ENCODE measurements at places on chromosomes 6 and 20.

DNA sequence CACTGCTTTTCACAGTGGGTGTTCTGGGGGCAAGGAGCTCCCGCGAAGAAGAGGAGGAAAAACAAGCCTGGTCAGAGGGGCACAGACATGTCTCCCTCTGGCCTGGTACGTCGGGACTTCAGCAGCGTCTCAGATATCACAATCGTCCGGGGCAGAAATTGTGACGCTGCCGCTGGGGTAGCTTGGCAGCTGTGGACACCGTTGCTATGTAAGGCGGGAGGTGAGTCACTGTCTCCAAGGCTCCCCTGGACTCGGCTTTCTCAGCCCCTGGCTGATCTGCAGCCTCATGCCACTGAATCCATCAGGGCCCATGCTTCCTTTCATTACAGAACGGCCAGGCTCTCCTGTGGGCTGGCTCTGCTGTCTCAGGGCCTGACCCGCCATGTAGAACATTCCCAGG lies 98.7 kb downstream of the SULF2 start:
- DNase-seq, result no peak

- DNase-seq, result no peak
Measured at GRCh38 chr6:35809809-35810208, 4.7 kb downstream of the LHFPL5 start.

DNA sequence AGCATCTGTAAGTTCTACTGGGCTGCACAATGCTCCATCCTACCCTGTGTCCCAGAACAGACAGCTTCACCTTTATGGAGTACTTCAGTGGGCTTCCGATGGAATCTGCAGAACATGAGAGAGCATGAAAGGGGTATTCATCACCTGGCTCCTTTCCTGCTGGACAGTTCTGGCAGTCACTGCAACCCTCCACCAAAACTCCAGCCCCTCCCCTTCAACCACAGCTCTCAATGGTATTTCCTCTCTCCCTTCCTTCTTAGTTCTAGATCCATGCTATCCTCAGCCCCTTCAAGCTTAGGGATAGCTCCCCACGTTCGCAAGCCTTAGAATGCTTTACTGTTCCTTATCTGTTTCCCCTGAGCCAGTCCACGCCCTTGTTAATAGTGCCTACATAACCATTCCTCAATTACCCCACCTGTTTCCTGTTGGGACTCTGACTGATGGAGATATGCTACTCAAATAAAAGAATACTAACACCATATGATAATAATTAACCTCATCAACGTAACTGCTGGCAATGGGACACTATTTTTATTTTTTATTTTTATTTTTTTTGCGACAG lies 26.8 kb downstream of the TRAM2 start:
- no peak for DNase-seq

DNA sequence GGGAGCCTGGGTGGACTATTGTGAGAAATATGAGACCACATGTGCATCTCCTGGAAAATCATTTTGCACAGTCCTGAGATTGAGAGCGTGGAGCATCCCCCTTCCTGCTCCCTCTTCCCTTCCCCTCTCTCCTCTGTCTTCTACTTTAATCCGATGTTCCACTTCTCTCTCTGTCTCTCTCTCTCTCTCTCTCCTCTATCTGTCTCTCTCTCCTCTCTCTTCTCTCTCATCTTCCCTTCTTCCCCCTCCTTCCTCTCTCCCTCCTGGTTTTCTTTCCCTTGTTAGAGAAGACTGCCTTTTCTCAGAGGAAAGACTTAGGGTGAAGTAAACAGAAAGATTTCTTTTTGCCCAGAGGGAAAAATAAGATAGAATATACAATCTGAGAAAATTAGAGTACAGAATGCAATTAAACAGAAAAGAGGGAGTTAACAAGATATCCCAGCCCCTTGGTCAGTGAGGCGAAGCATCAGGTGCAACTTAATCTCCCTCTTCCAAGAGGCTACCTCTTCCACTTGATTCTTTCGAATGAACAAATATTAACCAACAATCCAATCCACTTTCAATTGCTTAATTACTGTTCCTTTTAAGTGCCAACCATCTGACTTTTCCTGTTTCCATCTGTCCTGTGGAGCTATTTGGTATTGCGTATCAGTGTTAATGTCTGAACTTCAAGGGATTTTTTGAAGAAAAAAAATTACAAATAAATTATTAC lies 14.6 kb downstream of the KHDC1 start:
- no peak for DNase-seq

GRCh38 chr20:59987135-59987534 lies 28.9 kb downstream of the CDH26 start:
- no peak for DNase-seq

- DNase-seq, result no peak
Measured at GRCh38 chr6:20447581-20448132, 46.0 kb downstream of the E2F3 start.

DNA sequence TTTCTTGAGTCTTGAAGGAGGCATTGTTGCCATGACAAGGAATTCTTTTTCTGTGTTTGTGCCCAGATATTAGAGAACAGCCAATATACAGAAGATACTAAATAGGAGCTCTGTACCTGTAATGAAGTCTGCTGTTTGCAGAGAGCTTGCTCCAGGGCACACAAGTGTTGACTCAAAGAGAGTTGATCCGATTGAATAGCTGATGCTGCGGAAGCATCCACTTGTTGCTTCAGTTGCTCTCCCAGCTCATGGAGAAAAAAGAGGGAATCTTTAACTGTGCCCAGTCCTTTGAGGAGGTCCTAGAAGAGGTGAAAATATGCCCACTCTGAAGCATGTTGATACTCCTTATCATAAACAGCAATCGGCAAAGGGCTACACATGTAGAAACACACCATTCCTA lies 411.4 kb downstream of the ESR1 start:
- DNase-seq, result no peak

GRCh38 chr6:12536416-12536815 lies 180.2 kb upstream of the PHACTR1 start:
- no peak for DNase-seq

- peak; percentile 10 for DNase-seq
Measured at GRCh38 chr20:52747845-52748284, 224.3 kb upstream of the TSHZ2 start.

- DNase-seq, result no peak
Measured at GRCh38 chr6:159064477-159064876, 19.7 kb upstream of the TAGAP start.

DNA sequence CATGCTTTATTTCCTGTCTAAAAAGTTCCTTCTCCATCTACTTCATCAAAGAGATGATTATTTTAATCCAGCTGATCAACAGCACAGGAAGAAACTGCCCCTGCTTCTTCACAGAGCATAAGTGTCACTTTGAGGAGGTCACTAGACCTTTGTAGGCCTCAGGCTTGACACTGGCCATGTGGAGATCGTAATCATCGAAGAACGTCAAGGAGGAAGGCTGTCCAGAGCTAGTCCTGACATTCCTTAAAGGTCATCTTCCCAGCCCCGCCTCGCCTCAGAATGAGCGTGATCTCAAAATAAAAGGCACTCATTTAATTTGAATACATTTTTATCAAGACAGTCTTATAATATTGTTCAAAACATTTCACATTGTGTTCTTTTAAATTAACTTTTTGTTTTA lies 445.7 kb upstream of the CDH4 start:
- no peak for DNase-seq

- no peak for DNase-seq
Measured at GRCh38 chr6:106910999-106911949, 63.3 kb downstream of the CD24 start.

GRCh38 chr6:166346965-166347364 lies 4.6 kb upstream of the SFT2D1 start:
- DNase-seq, result no peak

DNA sequence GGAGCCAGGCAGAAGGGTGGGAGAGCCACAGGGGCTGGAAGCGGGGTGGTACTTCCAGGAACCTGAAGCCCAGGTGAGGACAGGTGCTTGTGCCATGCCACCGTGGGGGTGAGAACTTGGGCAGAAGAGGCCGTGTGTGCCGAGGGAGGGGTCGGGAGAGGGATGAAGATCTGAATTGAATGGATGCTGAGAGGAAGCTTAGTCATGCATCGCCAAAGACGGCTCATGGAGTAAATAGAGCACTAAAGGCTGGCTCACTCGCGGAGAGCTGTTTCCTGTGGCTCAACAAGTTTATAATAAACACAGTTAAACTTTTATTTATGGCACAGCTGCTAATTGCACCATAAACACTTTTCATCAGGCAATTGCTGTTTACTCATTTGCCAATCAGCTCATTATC lies 21.7 kb upstream of the MYT1 start:
- no peak for DNase-seq

DNA sequence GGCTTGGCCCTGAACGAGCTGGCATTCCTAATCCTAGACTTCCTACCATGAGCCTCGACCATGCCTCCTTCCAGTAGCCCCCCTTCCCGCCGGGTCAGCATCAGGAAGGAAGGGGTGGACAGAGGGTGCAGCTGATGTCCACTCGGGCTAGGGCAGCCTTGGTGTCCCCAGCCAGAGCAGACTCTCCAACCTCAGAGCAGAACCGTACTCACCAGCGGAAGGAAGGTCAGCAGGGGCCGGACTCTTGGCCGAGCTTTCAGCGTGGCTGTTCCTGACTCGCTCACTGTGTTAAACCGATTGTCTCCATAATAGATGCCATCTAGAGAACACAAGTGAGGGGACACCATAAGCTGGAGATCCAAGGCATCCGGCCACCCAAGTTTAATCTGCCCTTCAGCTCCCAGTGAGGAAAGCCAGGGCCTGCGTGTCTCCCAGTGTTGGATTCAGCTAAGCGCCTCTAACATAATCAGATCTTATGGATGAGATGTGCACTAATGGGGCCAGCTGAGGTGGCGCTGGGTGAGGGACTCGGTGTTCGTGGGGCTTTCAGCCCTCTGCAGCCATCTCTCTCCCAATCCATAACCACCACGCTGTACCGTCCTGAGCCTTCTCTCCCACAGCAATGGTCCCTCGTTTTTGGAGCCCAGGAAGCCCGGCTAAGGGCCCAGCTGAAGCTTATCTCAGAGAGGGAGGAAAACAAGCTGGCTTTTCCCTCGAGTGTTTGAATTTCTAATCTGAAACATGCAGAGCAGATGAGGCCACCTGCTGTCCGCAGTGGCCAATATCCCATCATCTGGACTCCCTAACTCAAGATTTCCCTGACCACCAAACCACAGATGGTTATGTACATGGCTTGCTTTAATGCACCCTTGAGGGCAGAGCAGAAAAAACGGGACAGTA lies 13.7 kb downstream of the C6orf132 start:
- no peak for DNase-seq

DNA sequence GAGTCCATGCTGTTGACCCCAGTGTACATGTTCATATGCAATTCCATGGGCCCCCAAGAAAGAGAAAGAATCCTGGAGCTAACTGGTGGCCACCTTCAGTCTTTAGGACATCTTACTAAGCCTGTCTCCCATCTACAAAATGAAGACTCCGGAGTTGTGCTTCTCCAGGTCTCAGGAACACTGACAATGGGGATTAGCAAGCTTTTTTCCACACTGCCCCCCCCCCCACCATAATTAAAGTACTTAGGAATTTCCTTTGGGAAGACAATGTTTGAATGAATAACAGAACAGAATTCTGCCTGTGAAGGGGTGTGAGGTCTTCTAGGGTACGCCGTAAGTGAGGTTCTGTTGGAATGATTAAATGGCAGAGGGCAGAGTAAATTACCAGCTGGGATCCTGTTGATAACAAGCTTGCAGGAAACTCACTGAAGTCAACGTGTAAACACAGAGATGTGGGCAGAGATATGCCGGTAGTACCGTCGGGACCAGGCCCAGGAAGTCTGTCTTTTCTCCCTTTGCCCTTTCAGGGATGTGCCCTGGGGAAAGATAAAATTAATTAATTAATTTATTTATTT lies 63.1 kb downstream of the ANKRD6 start:
- no peak for DNase-seq

DNA sequence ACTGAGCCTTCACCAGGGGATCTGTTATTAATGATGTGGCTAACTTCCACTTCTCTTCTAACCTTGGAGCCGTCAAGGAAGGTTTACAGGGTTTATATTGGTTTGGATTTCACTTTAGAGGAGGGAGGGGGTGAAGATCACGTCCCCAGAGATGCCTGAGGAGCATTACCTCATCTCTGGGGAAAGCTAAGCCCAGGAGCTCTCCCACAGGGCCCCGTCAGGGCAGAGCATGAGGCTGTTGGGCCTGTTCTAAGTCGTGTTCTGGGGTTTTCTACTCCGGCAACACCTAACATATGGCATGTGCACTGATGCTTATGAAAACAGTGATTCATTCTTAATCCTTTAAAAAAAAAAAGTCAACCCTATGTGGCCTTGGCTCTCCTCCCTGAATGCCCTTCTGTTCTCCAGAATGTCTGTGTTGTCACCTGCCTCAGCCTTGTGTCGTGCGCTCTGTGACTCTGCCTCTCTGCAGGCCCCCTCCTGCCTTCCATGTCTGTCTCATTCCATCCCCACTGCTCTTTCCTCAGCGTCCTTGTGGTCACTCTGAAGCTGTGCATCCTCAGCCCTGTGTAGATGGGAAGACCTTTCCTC lies 97.4 kb upstream of the JARID2 start:
- no peak for DNase-seq

- peak; percentile 19 for DNase-seq
Measured at GRCh38 chr6:111441678-111442243, 41.3 kb downstream of the REV3L start.

DNA sequence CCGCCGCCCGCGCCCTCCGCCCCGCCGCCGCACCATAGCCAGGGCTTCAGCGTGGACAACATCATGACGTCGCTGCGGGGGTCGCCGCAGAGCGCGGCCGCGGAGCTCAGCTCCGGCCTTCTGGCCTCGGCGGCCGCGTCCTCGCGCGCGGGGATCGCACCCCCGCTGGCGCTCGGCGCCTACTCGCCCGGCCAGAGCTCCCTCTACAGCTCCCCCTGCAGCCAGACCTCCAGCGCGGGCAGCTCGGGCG lies 1.5 kb downstream of the FOXC1 start:
- DNase-seq, result no peak

GRCh38 chr6:34115915-34116314 lies 30.0 kb downstream of the GRM4 start:
- DNase-seq, result no peak

- DNase-seq, result peak; percentile 63
Measured at GRCh38 chr6:35327349-35328027, 14.9 kb upstream of the PPARD start.
